ENCODE measurements at places on chromosomes 5 and 9.

DNA sequence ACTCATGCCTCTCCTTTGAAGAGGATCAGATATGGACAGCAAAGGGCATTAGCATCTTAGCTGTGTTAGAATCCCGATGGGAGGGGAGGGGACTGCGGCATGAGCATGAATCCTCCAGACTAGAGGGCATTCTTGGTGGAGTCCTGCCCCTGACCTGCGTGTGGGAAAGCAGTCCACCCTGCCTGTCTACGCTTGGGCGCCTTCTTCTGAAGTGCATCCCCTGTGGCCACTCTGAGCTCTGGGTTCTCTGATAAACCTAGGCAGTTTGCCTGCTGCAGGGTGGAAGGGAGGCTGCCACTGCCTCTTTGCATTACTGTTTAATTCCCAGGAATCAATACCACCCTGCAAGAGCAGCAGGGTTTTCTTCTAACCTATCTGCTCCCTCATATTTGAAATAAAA, 169.3 kb downstream of the INSYN2B start:
- DNase-seq: no peak

GRCh38 chr5:151023047-151023615, 2.7 kb downstream of the GPX3 start:
- no peak for DNase-seq

GRCh38 chr9:124947727-124948391, 7.0 kb upstream of the GOLGA1 start:
- no peak for DNase-seq

- peak; percentile 14 for DNase-seq
These were observed 687 bp downstream of the LYSMD3 start for GRCh38 chr5:90528601-90529193.

- DNase-seq: no peak
These were observed 15.5 kb downstream of the SIL1 start for GRCh38 chr5:139182528-139183296.

Data from Caki2 (cell line).